ENCODE measurements at places on chromosomes 13 and 19. TPM values are rescaled to one million over a fixed set of nuclear protein-coding genes. Genes with fewer than 3 reads are reported as not detected.

Gene SIGLEC6
- total RNA-seq: not detected

Gene APOC4
- total RNA-seq: not detected

Gene NLRP5
- total RNA-seq: not detected

Gene KLK2
- total RNA-seq: not detected

Gene OR10H1
- not detected for total RNA-seq

Gene PPAN
- total RNA-seq: 15.1 TPM

Gene CDC34
- 55.4 TPM for total RNA-seq

Gene POU4F1
- total RNA-seq: under 0.01 TPM

Gene GJB2
- total RNA-seq: 5.3 TPM

Gene EFNA2
- 13.0 TPM for total RNA-seq

All from frontal cortex (tissue), 4 donors.